ENCODE measurements at places on chromosomes 4 and X. TPM values are rescaled to one million over a fixed set of nuclear protein-coding genes. Genes with fewer than 3 reads are reported as not detected.

CFAP99 gene
- total RNA-seq, result 0.12 TPM

DNA sequence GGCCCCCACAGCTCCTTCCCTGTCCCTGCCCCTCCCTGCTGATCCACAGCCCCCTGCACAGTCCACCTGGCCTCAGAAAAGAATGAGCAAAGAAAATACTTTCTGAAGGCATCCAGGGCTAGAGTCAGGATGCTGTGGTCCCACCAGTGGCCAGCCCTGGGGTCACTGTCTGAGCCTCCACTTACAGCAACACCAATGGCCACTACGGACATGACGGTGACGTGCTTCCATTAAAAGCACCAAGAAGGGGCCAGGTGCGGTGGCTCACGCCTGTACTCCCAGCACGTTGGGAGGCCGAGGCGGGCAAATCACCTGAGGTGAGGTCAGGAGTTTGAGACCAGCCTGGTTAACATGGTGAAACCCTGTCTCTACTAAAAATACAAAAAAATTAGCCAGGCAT is 4.0 kb downstream of the JAKMIP1 start:
- H3K27ac ChIP-seq, result no peak overlapping the region
- peaks cover 31% of the 10 kb centered on the region for H3K4me1 ChIP-seq
- no peak overlapping the region for H3K4me3 ChIP-seq
- no peak for DNase-seq

DCHS2 gene
- total RNA-seq, result 0.17 TPM

DNA sequence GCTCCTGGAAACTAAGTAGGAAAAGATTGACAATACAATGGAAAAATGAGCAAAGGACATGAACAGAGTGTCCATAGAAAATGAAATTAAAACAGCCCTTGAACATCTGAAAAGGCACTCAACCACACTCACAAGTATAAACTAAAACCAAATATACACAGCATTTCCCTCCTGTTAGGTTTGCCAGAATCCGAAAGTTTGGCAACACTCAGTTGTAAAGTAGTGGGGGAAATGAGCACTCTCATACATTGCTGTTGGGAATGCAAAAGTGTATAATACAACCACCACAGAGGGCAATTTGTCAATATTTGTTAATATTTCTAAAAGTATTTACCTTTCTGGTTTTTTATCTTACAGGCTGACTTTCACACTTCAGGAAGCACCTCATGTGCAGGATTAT is 84.2 kb upstream of the TMEM164 start:
- no peak overlapping the region for H3K27ac ChIP-seq
- H3K36me3 ChIP-seq, result no peaks in the 10 kb centered on the region
- no peaks in the 10 kb centered on the region for H3K27me3 ChIP-seq
- no peak overlapping the region for H3K4me3 ChIP-seq
- DNase-seq, result no peak

DNA sequence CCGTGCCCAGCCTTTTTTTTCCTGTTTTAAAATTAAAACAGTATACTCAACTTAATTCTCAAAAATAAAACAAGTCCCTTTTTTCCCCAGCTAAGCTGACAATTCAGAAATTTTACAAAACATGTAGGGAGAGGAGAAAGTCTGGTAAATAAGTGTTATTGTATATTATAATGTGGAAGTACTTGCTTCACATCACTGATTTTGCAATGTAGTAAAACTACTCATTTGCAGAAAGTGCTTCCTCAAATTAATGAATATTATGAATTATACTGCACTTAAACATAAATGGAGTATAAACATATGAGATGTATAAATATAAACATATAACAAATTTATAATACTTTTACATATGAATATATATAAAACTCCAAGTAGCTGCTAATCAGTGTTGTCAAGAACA is 11.6 kb upstream of the H2AZ1 start:
- no peak overlapping the region for H3K27ac ChIP-seq
- H3K36me3 ChIP-seq, result no peaks in the 10 kb centered on the region
- H3K27me3 ChIP-seq, result no peaks in the 10 kb centered on the region
- H3K4me1 ChIP-seq, result peaks cover 18% of the 10 kb centered on the region
- DNase-seq, result no peak
- H3K4me3 ChIP-seq, result no peak overlapping the region

DNA sequence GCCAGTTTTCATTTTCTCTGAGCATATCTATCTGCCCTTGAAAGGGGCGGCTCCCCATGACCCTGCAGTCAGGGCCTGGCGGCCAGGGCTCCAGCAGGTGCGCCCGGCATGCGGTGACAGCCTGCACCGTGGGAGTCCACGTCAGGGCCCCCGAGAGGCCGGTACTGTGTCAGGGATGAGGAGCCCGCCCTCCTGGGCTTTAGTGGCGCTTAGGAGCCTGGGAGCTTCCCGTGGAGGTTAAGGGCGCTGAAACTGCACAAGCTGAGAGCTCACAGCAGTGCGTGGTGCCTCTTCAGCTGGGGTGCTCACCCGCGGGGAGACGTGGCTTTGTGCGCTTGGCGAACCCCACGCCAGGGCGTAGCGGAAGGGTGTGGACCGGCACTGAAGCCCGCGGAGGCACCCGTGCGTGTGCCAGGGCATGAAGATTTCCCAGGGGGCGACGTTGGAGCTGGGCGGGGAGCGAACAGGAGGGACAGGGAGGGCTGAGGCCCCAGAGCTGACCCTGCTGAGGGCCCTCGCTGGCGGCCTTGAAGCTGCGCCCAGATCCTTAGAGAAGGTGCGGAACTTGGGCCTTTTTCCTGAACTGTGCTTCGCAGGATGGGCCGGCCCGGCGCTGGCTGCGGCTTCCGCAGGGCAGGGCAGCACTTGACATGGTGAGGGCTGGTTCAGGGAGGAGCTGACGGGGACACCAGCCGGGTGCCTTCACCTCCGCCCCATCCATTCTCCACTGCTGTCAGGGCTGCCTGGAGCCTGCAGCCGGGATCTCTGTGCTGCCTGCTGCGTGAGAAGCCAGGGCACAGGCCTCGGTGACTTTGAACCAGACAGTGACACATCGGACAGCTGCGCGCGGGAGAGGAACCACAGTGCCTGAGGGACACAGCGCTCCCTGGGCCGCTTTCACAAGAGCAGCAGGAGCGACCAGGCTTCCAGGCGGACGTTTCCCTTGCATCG is 32.9 kb downstream of the HTT-AS start:
- H3K27ac ChIP-seq, result peak overlapping the region; percentile 44
- peaks cover 56% of the 10 kb centered on the region for H3K4me1 ChIP-seq
- DNase-seq, result peak; percentile 45
- H3K27me3 ChIP-seq, result no peaks in the 10 kb centered on the region
- peak overlapping the region; percentile 30 for H3K4me3 ChIP-seq

DNA sequence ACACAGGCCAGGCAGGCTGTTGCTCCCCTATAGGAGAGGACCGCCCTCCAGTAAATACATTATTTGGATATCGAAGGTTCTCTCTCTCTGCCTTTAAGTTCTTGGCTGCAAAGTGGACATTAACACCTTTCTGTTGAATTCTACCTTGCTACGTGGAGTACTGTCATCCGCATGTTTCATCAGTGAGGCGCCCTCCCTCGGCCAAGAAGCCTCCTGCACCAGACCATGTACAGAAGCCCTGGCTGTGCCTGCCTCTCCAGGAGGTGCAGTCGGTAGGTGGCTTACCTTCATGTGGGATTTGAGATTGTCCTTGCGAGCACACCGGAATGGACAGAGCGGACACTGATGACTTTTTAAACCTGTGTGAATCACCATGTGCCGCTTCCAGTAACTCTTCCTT is 46.7 kb downstream of the ZNF827 start:
- no peaks in the 10 kb centered on the region for H3K36me3 ChIP-seq
- no peak for DNase-seq
- no peak overlapping the region for H3K4me3 ChIP-seq
- peaks cover 19% of the 10 kb centered on the region for H3K4me1 ChIP-seq
- no peaks in the 10 kb centered on the region for H3K27me3 ChIP-seq

DNA sequence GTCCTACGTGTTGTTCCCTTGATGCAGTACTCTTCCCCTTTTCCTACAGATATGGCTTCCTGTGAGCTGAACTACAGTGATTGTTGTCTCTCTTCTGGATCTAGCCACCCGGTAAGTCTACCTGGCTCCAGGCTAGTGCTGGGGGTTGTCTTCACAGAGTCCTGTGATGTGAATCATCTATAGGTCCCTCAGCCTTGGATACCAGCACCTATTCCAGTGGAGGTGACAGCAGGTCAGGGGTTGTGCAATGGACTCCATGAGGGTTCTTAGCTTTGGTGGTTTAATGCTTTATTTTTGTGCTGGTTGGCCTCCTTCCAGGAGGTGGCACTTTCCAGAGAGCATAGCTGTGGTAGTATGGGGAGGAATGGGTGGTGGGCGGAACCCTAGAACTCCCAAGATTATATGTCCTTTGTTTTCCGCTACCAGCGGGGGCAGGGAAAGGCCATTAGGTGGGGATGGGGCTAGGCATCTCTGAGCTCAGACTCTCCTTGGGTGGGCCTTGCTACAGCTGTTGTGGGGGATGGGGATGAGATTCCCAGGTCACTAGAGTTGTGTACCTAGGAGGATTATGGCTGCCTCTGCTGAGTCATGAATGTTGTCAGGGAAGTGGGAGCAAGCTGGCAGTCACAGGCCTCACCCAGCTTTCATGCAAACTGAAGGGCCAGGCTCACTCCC is 121.4 kb upstream of the ANKRD50 start:
- no peaks in the 10 kb centered on the region for H3K27me3 ChIP-seq
- no peak overlapping the region for H3K4me3 ChIP-seq
- DNase-seq, result no peak

BTK gene
- 1.6 TPM for total RNA-seq

TMEM187 gene
- total RNA-seq, result 12.8 TPM

DNA sequence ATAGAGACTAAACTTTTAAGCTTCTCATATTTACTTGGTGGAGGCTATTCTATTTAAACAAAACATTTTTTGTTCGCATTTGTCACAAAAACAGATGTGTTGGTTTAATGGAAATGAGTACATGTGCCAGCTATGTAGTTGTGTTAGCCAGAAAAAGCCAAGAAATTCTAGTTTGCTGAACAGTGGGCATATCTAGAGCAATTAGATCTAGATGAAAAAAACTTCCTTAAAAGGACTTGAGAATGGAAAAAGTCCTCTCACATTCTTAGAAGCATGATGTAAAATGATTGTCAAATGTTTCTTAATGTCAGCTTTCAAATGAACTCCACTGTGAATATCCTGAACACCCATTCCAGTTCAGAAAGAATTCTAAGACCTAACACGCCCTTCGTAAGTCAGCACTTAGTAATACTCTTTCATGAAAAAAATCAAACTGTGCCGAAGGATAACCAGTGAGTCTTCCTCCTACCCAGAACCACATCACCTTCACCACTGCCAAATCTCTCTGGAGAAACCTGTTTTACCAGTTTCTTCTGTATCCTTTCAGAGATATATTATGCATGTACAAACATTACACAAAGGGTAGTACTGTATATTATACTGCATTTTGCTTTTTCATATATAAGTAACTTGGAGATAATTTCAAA is 28.2 kb downstream of the PHKA1 start:
- no peaks in the 10 kb centered on the region for H3K4me1 ChIP-seq
- H3K27ac ChIP-seq, result no peak overlapping the region
- no peaks in the 10 kb centered on the region for H3K27me3 ChIP-seq
- no peak overlapping the region for H3K4me3 ChIP-seq
- no peak for DNase-seq
- H3K36me3 ChIP-seq, result no peaks in the 10 kb centered on the region

UGT2B15 gene
- total RNA-seq, result not detected

POF1B gene
- total RNA-seq, result 0.90 TPM

GRCh38 chr4:66558651-66559050 is 888.4 kb upstream of the EPHA5 start:
- H3K4me3 ChIP-seq, result no peak overlapping the region
- H3K36me3 ChIP-seq, result no peaks in the 10 kb centered on the region
- no peak overlapping the region for H3K27ac ChIP-seq
- H3K27me3 ChIP-seq, result no peaks in the 10 kb centered on the region

PNMA6F gene
- total RNA-seq, result not detected

EVC gene
- 2.9 TPM for total RNA-seq

PLP1 gene
- total RNA-seq, result not detected

- no peaks in the 10 kb centered on the region for H3K36me3 ChIP-seq
- no peak overlapping the region for H3K4me3 ChIP-seq
- peak; percentile 62 for DNase-seq
- H3K27ac ChIP-seq, result peak overlapping the region; percentile 47
Measured at GRCh38 chrX:131987252-131987651, 35.9 kb upstream of the STK26 start.

GRCh38 chr4:25076625-25077398 is 46.1 kb upstream of the LGI2 start:
- H3K36me3 ChIP-seq, result no peaks in the 10 kb centered on the region
- no peaks in the 10 kb centered on the region for H3K27me3 ChIP-seq
- no peak for DNase-seq
- no peaks in the 10 kb centered on the region for H3K4me1 ChIP-seq

- H3K36me3 ChIP-seq, result no peaks in the 10 kb centered on the region
- peaks cover 11% of the 10 kb centered on the region for H3K4me1 ChIP-seq
- H3K4me3 ChIP-seq, result no peak overlapping the region
Measured at GRCh38 chr4:146456681-146457080, 65.1 kb downstream of the SLC10A7 start.

DNA sequence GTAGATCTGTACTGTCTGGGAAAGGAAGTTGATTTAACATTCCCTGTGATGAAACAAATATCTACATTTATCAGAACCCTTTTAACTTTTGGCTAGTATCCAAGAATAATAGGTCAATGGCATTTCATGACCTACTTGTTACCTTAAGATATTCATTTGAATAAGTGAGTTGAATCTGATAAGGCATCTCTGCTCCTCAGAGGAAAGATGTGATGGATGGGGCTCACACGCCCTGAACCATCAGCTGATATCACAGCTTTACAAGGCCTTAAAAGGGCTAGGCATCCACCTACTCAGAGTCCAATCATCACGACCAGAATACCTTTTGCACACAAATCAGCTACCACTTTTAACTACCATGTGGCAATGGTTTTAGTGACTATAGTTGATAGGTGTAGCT is 90.2 kb upstream of the PDLIM3 start:
- H3K27me3 ChIP-seq, result no peaks in the 10 kb centered on the region
- H3K4me3 ChIP-seq, result no peak overlapping the region
- no peak for DNase-seq
- no peaks in the 10 kb centered on the region for H3K4me1 ChIP-seq

DNA sequence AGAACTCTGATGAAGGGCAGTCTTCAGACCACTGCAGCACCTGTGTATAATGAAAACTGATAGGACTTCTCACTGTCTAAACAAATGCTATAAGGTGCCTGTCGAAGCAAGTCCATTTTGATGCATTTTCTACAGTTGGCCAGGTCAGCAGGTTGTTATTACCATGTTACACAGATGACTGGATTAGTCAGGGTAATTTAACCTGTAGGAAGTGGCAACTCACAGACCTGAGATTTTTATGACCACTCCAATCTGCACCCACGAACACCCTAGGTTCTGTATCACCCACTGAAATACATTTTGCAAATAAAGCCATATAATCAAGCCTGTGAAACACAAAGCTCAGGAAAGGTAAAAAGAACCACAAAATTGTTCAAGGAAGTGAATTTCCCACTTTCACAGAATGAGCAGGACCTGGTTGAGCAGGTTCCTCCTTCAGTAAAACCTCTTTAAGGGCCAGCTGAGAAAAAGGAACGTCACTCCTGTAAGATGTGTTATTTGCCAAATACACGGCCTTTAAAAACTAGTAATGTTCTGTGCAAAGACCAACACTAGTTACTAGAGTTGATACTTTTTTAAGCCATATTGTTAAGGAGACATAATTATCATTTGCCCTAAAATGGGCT is 12.7 kb downstream of the MAML3 start:
- DNase-seq, result no peak
- no peak overlapping the region for H3K27ac ChIP-seq
- no peak overlapping the region for H3K4me3 ChIP-seq
- H3K36me3 ChIP-seq, result no peaks in the 10 kb centered on the region

GRCh38 chrX:37509349-37509748 is 62.1 kb upstream of the LANCL3 start:
- no peak for DNase-seq
- H3K27me3 ChIP-seq, result no peaks in the 10 kb centered on the region
- H3K4me1 ChIP-seq, result no peaks in the 10 kb centered on the region
- no peak overlapping the region for H3K4me3 ChIP-seq
- no peaks in the 10 kb centered on the region for H3K36me3 ChIP-seq

TMEM185A gene
- 25.6 TPM for total RNA-seq

Data from CD4-positive, alpha-beta memory T cell (primary cell).